ENCODE measurements at places on chromosomes 3 and 15. TPM values are rescaled to one million over a fixed set of nuclear protein-coding genes. Genes with fewer than 3 reads are reported as not detected.
A peak's percentile ranks its signal among the peaks of the same experiment; 100 is the strongest.

DNA sequence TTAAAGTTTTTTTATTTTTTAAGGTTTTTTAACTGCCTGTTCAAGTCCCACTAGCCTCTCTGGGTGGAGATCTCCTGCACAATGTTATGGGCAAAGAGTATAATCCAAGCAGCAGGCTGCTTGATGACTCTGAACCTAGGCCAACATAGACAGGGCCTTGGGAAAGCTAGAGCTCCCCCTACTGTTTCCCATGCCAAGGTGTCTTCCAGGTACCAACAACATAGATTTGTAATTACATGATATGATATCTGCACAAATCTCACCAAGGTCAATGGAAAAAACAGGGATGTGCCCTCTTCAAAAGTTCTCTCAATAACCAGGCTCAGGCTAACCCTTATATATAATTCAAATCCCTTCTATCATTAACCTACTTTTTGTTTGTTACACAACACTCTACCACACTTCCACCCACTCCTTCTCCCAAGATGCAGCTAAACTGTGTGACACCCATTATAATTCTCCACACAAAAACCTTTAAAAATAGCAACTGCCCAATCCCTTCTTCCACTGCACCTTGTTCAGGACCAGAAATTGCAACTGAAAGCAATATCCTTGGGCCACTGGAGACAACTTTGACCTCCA is 43.8 kb downstream of the RBM15B start:
- peak; percentile 17 for DNase-seq

GRCh38 chr3:5298453-5298852 is 110.9 kb downstream of the EDEM1 start:
- DNase-seq: no peak

C2CD4A gene
- 0.34 TPM for total RNA-seq

DNA sequence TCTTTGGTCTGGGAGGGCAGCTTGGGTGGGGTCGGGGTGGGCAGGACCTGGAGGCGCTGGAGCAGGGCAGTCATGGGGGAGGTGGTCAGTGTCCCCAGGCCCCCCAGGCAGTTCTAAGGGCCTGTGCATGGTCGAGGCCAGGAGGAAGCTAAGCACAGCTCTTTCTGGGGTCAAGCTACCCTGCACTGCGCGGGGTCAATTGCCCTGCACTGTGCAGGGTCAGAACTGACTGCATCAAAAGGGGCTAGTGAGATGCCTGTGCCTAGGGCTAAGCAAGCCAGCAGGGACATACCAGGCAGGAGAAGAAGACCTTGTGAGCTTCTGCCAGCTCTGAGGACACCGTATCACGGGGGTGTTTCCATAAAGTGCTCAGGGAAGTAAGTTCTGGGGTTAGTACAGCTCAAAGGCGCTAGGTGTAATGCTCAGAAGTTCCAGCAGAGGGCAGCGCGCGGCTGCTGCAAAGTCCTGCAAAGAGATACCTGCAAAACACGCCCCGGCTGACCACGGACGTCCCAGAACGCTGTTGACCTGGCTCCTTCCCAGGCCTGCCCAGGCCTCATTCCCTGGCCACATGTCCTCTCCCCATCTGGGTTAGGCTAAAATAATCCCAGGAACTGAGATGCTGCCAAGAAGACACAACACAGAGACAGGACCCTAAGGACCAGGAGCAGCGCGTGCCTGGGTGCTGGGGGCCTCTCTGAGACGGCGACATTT is 18.8 kb upstream of the IQSEC1 start:
- DNase-seq: peak; percentile 77

CHCHD6 gene
- total RNA-seq: 9.3 TPM

GRCh38 chr3:29279806-29280205 is 1.1 kb upstream of the RBMS3 start:
- no peak for DNase-seq

PBRM1 gene
- 48.1 TPM for total RNA-seq

- no peak for DNase-seq
Observed at GRCh38 chr15:49406352-49407118, 16.5 kb upstream of the FGF7 start.

All from CD4-positive, alpha-beta T cell (primary cell).